ENCODE measurements at places on chromosomes 12 and 14.

GRCh38 chr14:91424813-91425530 is 7.4 kb upstream of the CCDC88C start:
- no peak for DNase-seq

- DNase-seq, result no peak
Measured at GRCh38 chr12:53592426-53592825, 33.8 kb downstream of the ATF7 start.

- no peak for DNase-seq
Measured at GRCh38 chr12:57772429-57773322, at the start of gene EEF1AKMT3. Gene EEF1AKMT3 (plus strand): TSS chr12:57772614. CDS start chr12:57772725, 111 bp downstream.

GRCh38 chr14:94098326-94098992 is 12.1 kb upstream of the IFI27 start:
- no peak for DNase-seq

- no peak for DNase-seq
Measured at GRCh38 chr14:67984274-67984673, 164.7 kb downstream of the RAD51B start.

GRCh38 chr14:54837508-54838149 is 65.0 kb downstream of the GCH1 start:
- DNase-seq, result no peak

DNA sequence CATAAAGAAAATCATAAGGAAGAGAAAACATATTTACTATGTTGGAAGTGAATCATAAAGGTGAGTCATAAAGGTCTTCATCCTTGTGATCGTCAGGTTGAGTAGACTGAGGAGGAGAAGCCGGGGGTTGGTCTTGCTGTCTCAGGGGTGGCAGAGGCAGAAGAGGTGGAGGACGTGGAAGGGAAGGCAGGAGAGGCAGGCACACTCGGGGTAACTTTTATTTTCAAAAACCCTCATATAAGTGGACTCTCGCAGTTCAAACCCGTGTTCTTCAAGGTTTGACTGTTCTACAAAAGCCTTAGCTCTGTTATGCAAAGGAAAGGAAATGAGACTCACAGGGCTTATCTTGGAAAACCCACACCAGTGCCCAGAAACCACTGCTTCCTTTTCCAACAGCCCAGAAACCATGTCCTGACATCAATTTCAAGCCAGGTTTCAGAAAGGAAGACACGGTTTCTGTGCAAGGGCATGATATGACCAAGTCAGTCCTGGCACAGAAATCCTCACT is 14.0 kb downstream of the SMCO2 start:
- DNase-seq, result no peak

DNA sequence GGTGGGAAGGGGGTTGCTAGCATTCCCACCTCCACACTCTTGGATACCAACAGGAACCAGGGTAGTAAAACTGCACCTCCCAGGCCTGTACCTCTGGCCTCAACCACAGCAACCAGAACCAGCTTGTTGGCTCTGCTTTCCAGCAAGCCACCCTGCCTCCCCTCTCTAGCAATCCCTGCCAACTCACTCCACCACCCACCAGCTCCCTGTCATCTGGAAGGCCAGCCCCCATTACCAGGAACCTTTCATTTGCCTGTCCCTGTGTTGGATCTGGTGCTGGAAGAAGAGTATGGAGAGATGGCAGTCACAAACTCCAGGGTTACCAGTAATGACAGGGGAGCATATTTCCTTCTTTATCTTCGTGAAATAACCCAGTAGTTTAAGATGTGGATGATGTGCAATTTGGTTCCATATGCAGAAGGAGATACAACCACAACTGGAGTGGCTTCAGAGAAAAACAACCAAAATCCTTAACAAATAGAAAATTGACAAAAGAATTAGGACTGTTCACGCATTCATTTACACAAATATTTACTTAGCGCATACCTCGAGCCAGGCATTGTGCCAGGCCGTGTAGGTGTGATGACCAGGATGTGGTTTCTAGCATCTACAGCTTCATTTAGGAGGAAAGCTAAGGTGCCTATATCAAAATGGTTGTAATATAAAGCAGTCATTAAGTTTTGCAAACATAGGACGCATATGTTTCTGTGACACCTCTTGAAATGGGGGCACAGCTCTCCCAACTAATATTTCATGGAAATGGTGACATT is 3.4 kb downstream of the B4GALNT3 start:
- DNase-seq, result no peak

DNA sequence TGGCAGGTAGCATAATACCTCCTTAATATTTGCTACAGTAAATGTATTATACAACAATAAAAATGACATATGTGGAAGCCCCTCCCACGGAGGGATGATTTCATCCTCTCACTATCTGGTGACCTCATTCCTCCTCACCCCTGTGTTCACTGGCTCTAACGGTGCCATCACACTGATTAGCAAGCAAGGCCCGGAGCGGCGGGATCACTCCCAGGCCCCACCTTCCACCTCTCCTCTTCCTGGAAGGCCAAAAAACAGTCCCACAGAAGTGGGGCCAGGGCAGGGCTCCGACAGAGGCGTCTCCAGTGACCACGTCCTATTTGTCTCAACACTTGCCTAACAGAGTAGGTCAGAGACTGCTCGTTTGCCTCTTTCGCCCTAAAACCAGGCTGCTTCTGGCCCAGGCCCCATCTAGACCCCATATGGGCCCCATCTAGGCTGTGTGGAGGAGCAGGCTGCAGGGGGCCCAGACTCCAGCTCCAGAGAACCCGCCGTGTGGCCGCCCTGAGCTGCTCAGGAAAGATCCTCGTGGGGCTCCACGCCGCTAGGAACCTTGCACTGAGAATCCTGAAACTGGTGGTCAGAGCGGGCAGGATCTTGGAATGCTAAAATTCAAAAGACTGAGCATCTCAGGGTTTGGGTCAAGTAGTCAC is 3.7 kb downstream of the SELPLG start:
- DNase-seq, result no peak

- DNase-seq, result no peak
Measured at GRCh38 chr14:49905989-49906388, 13.1 kb downstream of the ARF6 start.

DNA sequence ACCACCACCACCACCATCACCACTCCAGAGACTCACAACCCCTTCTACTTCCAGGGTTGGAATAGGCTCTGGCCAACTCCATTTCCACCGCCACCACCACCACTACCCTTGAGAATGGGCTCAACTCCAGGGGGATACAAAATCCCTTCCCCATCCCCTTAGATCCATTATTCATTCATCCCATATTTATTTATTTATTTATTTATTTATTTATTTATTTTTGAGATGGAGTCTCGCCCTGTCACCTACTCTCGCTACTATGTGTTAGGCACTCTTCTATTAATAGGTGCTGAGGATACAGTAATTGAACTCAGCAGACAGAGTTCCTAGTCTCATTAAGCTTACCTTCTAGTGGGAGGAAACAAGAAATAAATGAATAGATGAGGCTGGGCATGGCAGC is 4.8 kb upstream of the ADCY6 start:
- DNase-seq, result no peak

DNA sequence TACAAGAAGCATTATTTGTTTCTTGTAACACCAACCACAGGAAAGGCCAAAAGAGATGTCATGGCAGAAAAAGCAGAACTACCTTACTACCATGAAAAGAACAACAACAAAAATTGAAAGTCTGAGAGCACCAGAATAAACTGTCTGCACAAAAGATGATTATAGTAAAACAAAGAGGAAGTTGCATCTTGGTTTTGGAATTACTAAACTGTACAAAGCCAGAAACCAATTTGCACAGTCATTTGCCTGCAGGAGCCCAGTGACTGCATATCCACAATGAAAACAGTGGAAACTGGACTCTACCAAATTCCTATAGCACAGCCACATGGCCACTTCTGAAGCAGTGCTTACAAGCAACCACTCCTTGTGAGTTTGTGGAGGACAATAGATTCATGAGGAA is 276.2 kb downstream of the SSPN start:
- DNase-seq, result peak; percentile 18

- no peak for DNase-seq
Measured at GRCh38 chr12:108204117-108204987, 75.3 kb downstream of the WSCD2 start.

GRCh38 chr12:121776190-121777098 is 17.0 kb downstream of the RHOF start:
- no peak for DNase-seq

GRCh38 chr12:76428117-76428516 is 79.9 kb upstream of the BBS10 start:
- no peak for DNase-seq

DNA sequence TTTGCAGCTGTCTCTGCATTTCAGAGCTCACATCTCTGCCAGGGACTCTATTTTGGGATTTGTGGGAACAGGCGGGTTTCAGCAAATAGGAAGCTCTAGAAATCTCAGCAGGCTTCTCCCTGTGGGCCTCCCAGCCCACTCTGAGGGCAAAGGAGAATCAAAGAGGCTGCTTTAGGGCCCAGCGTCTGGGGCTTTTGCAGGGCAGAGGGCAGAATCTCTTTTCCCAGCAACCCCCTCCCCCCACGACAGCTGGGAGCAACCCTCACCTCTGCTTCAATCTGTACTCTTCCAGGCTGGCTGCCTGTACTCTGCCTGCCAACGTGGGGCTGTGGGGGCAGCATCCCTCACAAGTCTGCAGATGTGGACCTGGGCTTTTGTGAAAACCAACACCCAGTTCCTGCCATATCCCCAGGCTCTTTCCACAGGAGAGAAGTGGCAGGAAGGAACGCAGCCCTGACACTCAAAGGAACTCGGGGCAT is 529.6 kb upstream of the TBX3 start:
- no peak for DNase-seq

GRCh38 chr12:108881953-108882352 is 2.1 kb downstream of the DAO start:
- DNase-seq, result no peak

DNA sequence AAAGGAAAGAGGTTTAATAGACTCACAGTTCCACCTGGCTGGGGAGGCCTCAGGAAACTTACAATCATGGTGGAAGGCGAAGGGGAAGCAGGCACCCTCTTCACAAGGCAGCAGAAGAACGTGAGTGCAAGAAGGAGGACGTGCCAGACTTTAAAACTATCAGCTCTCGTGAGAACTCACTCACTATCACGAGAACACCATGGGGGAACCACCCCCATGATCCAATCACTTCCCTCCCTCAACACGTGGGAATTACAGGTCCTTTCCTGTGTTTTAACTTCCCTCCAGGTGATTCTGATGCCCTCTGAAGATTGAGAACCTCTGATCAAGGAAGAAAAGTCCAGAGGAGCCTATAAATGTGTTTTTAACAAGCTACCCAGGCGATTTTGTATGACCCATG is 358.7 kb downstream of the MED13L start:
- no peak for DNase-seq

DNA sequence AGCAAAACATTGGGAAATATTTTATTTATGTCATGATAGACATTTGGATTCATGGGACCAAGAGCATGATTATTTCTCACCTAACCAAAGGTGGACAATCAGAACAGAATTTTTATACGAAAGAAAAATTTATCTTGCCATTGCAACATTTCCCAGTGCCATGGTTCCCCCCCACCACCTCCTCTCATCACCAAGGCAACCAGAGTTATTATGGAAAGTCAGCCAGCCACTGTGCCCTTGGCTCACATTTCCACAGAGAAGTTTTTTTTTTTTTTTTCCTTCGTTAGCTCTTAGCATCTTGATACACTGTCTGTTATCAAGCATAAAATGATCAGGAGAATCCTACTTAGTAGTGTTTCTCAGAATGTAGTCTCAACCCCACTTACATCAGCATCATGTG is 176.4 kb upstream of the TMTC1 start:
- no peak for DNase-seq

DNA sequence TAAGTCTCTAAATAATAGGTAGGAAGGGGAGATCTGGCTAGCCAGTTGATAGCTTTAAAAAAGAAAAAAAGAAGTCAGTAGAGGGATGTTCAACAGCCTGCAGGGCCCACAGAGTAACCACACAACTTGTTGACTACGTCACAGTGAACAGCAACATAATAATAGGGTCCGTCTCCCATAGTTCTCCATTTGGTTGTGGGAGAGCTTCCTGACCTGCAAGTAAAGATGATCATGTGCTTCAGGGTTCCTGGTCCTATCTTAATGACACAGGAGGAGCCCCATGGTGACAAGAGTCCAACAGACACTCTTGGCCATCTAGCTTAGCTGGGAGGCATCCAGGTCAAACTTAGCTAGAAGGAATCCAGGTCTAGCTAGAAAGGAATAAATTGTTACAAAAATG is 36.2 kb downstream of the FGD6 start:
- DNase-seq, result no peak

DNA sequence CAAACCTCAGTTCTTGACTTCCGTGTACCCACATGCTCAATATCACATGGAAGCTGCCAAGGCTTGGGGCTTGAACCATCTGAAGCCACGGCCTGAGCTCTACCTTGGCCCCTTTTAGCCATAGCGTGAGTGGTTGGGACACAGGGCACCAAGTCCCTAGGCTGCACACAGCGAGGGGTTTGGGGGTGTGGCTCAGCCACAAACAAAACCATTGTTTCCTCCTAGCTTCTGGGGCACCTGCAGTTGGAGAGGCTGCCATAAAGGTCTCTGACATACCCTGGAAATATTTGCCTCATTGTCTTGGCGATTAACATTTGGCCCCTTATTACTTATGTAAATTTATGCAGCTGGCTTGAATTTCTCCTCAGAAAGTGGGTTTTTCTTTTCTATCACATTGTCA is 628.6 kb downstream of the NRXN3 start:
- DNase-seq, result no peak

DNA sequence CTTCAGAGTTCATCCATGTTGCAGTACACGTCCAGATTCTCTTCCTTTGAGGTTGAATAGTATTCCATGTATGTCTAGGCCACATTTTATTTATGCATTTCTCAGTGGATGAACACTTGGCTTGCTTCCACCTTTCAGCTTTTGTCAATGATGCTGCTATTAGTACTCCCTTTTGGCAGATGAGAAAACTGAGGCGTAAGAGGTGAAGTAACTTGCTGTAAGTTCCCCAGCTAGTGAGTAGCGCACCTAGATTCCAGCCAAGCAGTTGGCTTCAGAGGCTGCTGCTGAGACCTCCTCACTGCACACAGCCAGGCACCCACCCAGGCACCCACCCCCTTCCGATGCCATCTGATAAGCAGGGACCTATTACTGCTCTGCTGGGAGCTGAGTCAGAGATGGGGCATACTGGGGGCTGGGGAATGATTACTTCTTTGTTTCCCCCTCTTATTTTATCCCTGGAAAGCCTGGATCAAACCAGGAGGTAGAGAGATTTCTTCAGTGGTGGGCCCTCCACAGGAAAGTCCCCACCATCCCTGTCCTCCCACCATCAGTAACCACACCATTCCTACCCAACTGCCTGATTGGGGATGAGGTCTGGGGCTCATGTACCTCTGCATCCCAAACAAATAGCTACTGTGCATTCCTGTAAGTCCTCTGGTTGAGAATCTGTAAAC is 234.6 kb downstream of the PCNX1 start:
- no peak for DNase-seq

DNA sequence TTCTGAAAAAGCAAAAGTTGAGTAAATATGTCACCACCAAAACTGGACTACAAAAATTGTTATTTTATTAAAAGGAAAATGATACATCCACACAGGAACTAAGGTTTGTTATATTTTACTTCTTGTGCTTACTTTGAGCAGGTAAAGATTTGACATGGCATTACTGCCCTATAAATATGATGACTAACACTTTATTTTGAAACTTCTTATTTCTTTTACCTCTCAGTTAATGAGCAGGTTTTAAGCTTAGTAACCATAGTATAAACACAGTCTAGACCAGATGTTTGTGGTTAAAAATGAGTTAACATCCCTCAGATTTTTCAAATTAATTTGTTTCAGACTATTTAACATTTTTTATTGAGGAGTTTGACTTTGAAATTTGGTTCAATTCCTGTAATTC is 862.5 kb upstream of the USP15 start:
- DNase-seq, result no peak
